Stimulated activated CD8-positive, alpha-beta memory T cell treated with anti-CD3 and anti-CD28 coated beads, Interleukin-4, amount 100 ng/mL, for 1 hour (primary cell): ENCODE measurements at places on chromosomes 12 and 14.

GRCh38 chr12:85468356-85469157, 188.5 kb downstream of the ALX1 start:
- no peak for DNase-seq

GRCh38 chr12:57816001-57816854, 2.3 kb downstream of the AVIL start:
- DNase-seq, result no peak

GRCh38 chr12:1820191-1820895, at the start of gene LRTM2:
LRTM2 (plus strand) TSS chr12:1820565; CDS start chr12:1828149, 7,584 bp downstream.
- no peak for DNase-seq

- no peak for DNase-seq
These were observed 45.4 kb upstream of the TMED10 start for GRCh38 chr14:75221797-75222196.

DNA sequence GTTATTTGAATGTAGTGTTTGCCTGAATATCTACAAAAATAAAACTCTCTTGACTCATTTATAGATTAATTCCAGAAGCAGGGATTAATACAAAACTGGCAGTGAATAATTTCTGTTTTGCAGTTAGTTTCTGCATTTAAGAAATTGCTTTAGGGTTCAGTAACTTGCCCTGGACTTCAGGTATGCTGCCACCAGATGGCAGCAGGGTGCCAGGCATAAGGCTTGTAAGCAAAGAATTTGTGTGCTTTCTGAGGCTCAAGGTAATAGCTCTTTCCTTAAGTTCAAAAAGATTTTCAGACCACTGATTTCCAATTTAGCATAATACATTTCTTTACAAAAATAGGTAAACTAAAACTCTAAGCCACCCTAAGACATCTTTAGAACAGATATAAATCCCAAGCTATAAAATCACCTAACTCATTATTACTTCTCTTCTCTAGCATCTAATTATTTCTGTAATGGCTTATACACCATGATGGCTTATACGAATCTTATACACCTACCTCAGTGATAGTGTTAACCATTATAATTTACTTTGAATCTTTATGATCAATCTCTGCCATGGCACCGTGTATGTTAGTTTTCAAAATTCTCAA, 398.3 kb downstream of the APAF1 start:
- DNase-seq, result no peak

- no peak for DNase-seq
These were observed 61.7 kb upstream of the NUDT4 start for GRCh38 chr12:93315907-93316622.

GRCh38 chr14:29900609-29901350, 26.9 kb downstream of the PRKD1 start:
- no peak for DNase-seq

GRCh38 chr12:76422154-76422542, 73.9 kb upstream of the BBS10 start:
- no peak for DNase-seq

DNA sequence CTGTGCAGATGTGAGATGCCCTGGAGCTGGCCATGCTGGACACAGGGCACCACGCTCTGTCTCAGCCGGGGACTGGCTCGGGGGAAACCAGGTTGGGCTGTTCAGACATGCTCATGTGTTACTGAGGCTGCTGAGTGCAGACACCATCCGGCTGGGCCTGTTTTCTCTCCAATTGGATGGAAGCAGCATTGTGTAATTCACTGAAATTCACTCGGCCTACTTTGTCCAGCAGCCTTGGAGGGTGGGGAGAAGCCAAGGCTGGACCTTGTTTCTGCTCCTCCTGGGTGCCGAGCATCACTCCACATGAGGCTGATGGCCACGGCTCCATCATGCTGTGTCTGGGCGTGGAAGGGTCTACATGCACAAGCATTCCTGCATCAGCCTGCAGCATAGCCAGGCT, 130.7 kb downstream of the SMOC1 start:
- no peak for DNase-seq

GRCh38 chr14:31950331-31950730, 126.8 kb upstream of the ARHGAP5 start:
- no peak for DNase-seq

DNA sequence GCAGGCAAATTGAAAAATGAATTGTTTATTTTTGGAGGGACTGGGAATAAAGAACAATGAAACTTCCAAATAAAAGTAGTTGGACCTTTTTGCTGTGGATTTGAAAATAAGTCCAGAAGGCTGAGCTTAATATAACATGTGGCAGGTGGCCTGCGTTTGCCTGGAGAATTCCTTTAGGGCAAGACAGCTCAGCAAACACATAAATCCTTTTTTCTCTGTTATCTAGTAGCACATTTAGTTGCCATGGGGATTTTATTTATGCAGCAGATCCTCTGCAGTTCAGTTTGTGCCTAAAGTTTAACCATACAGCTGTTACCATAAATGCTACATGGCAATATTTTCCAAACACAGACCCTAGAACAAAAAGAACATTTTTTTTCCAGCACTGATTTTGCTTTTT, 180.0 kb downstream of the NPAS3 start:
- DNase-seq, result no peak

DNA sequence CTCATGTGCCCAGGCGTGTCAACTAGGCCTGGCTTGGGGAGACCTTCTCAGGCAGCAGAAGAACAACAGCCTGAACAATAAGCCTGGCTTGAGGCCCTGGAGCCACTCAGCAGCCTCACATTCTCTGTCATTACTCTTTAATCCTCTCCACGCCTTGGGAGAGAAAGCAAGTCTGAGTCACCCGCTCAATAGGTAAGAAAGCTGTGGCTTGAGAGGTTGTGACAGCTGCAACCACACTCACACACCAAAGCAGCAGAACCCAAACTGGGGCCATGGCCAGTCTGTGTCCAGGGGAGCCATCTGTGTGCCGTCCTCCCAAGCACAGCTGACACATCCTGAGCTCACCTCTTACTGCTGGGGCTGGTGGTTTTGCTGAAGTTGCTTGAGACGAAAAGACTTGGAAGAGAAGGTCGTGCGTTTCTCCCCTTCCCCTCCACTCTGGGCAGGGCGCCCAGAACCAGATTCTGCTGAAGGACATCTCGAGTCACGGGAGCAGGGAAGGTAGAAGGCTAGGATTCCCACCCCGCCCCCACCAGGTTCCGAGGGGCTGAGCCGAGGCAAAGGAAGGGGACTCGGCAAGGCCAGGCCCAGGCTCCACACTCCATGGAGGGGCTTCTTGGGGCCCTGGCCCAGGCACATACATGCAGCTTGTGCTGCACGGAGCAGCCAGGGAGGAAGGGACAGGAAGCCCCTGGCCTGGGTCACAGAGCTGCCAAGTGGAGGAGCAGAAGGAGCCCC, 5.5 kb downstream of the TMEM63C start:
- DNase-seq, result no peak

DNA sequence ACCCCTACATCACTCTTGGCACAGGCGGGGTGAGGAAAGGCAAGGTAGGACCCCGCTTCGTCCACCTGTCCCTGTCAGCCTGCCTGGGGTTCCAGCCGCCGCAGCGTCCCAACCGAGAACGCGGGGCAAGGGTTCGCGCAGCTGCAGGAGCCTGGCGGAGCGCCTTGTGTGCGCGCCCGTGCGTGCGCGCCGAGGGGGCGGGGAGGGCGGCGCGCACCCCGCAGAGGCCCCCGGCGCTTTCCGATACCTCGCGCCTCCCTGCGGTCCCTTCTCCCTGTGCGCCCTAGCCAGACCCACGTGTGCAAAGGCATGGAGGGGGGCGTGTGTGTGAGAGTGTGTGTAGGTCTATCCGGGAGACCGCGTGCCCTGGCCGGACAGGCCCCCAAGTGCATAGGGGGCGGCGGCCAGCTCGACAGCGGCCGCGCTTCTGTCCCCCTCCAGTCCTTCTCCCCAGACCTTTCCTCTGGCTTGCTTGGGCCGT, 122.4 kb downstream of the TSPAN9 start:
- DNase-seq, result no peak

DNA sequence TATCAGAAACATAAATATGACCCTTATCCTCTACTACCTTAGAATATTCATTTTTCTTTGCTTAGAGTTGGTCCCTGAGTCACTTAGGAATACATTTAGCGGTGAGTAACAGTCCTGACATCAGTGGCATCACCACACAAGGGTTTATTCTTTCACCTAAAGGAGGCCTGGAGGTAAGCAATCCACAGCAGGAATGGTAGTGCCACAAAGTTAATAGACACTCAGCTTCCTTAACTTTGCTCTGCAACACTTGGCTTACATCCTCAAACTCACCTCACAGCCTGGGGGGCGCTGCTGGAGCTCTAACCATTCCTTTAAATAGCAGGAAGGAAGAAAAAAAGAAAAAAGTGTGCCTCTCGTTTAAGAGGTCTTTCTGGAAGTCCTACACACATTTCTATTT, 29.1 kb downstream of the BBOF1 start:
- no peak for DNase-seq

DNA sequence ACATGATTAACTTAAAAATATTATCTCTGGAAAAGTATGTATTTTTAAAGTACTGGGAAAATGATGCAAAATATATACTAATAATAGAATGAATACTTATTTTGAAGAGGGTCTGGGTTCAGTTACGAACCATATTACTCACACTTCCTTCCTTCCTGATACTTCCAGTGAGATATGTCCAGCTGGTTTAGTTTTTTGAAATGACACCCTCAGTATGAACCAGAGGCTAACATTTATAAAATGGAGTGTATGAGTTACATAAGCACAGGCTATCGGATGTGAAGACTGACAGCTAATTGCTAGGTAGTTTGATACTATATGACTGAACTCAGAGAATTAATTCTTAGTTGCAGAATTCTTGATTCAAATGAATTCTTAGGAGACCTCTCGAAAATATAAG, 122.9 kb downstream of the OTOGL start:
- DNase-seq, result no peak

- no peak for DNase-seq
These were observed 1.1 kb upstream of the SUSD6 start for GRCh38 chr14:69610020-69610873.

DNA sequence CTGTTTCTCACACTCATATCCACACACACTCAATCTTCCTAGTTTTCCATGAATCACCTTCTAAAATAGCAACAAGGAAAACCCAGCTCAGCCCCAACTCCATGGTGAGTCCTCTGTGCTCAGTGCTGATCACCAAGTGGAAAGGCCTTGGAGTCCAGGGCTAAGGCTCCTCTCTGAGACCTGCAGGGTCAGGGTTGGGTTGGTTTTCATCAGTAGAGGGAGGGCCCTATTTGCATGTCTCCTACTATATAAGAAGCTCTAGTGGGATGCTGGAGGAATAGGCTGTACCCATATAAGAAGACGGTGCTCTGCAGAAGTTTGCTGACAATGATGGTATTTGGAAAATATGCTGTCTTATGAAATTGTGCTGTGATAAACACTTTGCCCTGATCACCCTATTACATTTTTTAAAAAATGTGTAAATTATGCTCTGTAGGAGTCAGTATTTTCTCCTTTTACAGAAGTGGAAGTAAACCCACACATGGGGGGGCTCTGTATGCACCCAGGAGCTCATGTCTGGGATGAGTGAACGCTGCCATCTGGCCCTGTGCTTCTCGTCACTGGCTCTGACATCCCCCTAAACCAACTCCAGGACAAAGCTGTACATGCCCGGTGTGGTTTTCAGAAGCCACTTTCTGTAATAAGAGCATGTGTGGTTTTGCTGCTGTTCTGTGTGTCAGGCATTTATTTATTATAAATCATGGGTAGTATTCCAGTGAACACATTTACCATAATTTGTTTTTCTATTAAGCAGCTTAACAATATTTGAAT, 536.3 kb downstream of the TMEM121 start:
- no peak for DNase-seq

DNA sequence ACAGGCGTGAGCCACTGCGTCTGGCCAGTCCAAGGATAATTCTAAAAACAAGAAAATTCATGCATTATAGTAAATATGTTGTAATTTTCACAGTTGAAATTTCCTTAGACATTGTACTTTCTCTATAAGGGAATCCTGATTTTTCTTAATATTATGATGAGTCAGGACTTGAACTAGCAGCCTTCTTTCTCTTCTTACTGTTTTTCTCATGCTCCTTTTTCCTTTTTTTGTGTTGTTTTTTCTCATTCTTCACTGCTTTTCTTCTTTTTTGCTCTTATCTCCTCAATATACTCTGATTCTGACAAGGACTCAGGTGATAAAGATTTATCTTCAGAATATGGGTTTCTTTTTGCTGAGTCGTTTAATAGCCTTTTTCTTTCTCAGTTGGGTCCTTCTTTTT, 117.7 kb downstream of the LMNTD1 start:
- no peak for DNase-seq

DNA sequence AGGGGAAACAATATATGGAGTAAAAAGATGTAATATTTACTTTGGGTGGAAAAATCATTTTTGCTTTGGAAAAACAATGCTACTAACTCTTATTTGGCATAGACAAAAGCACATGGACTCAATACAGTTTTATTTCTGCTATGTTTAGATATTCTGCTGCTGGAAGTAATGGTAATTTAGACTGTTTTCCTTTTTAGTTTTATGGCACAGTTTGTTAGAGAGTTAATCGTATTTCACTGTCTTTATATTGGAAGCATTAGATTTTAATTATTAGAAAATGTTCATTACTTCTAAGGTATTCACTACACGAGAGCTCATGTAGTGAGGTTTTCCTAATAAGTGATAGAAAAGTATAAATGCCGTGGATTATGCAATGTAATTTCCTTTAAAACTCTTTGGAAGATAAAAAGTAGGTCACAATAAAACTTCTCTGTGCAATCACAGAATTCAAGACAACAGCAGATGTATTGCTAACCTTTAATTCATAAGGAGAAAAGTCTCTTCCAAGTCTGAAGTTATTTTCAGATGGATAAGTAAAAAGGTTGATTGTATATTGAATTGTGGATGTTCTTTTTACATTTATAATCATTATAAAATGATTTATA, 851.8 kb downstream of the TMTC2 start:
- no peak for DNase-seq

DNA sequence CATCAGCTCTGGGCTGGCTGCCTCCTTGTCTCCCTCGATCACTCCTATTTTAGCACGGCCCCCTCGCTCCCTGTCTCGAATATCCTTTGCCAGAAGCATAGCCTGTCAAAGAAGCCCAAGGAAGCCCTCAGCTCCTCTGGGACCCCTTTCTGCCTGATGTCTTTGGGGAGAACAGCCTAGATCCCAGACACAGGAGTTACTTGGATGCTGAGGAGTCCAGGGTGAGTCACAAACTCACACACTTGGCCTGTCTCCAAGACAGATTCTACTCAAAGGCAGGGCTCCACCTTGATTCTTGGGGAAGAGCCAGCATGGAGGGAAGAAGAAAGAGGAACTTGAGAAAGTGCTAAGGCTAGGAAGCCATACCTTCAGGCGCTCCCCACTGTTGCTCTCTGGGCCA, 8.1 kb downstream of the AVIL start:
- no peak for DNase-seq
